Skeletal muscle cell (primary cell): ENCODE measurements at places on chromosomes 13 and 19.

- no peak for DNase-seq
These were observed 260.5 kb downstream of the DCT start for GRCh38 chr13:94218951-94219350.

- DNase-seq: no peak
These were observed 419 bp downstream of the KDM4B start for GRCh38 chr19:4969292-4969771.

DNA sequence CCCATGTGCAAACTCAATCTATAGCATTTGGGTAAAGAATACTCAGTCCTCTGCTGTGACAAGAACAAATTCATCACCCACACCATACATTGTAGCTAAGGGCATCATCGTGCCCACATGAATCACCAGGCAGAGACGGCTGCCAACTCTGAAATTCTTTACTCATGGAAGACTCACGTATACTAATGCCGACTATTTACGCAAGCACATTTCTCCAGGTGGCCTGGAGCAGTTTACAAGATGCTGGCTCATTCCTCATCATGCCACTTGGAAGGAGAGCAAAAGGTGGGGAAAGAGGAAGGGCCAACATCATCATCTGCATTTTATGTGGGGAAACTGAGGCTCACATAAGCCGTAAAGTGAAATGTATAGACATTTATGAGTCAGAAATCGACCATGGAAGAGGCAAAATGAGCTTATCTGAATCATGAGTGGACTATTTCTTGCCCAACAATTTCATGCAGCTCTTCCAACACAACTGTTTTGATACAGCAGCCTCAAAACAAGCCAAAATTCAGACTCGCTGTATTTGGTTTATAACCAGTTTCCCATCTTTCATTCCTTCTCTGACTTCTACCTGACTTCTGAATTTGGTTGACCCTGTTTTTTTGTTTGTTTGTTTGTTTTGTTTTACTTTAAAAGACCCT lies 213.9 kb upstream of the SERP2 start:
- DNase-seq: no peak

- peak; percentile 64 for DNase-seq
These were observed at the start of gene PAN3 for GRCh38 chr13:28138012-28138755. TSS of gene PAN3 (plus strand) at chr13:28138545. CDS start at chr13:28138658, 113 bp downstream.

- no peak for DNase-seq
These were observed 34.7 kb upstream of the DOCK9 start for GRCh38 chr13:99012539-99012938.

DNA sequence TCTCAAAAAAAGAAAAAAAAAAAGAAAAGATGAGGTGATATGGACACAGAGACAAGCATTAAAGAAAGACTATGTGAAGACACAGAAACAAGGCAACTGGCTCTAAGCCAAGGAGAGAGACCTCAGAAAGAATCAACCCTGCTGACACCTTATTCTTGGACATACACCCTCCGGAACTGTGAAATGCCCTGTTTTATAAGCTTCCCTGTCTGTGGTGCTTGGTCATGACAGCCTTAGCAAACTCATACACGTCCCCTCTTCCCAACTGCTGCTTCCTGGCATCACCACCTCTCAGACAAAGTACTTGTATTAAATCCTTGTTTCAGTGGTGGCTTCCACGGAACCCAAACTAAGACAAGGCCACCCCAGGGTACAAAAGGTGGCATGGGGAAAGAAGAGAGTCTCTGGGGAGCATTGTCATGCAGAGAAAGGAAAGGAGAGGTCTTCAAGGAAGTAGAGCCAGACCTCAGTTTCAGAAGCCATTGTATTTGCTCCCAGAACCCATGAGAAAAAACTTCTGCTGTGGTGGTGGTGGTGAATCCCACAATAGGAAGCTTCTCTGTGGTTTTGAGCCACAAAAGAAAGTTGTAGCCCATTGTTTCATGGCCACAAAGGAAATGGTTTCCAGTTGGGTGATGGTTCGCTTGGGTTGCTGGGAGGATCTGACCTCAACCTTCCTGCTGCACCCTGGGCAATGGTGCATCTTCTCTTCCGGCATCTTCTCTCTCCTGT lies 16.3 kb upstream of the TSPAN16 start:
- no peak for DNase-seq

DNA sequence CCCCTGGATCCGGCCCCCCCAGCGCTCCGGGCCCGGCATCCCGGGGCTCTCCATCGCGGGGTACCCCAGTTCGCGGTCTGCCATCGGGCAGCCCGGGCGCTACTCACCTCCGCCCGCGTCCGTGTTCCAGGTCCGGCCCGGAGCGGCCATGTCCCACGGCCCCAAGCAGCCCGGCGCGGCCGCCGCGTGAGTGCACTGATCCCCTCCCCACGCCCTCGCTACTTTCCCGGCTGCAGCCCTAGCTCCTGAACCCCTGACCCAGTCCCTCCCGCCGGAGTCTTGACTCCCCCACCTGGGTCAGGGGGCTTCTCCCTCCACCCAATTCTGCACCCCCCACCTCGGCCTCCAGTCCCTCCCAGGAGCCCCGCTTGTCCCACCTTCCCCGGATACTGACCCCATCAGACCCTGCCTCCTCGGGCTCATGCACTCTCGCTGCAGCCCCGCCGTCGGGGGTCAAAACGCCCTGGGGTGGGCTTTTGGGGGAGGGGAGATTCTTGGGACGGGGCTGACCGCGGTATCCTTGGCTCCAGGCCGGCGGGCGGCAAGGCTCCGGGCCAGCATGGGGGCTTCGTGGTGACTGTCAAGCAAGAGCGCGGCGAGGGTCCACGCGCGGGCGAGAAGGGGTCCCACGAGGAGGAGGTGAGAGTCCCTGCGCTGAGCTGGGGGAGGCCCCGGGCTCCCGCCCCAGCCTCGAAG lies 566 bp downstream of the HMG20B start:
- no peak for DNase-seq

DNA sequence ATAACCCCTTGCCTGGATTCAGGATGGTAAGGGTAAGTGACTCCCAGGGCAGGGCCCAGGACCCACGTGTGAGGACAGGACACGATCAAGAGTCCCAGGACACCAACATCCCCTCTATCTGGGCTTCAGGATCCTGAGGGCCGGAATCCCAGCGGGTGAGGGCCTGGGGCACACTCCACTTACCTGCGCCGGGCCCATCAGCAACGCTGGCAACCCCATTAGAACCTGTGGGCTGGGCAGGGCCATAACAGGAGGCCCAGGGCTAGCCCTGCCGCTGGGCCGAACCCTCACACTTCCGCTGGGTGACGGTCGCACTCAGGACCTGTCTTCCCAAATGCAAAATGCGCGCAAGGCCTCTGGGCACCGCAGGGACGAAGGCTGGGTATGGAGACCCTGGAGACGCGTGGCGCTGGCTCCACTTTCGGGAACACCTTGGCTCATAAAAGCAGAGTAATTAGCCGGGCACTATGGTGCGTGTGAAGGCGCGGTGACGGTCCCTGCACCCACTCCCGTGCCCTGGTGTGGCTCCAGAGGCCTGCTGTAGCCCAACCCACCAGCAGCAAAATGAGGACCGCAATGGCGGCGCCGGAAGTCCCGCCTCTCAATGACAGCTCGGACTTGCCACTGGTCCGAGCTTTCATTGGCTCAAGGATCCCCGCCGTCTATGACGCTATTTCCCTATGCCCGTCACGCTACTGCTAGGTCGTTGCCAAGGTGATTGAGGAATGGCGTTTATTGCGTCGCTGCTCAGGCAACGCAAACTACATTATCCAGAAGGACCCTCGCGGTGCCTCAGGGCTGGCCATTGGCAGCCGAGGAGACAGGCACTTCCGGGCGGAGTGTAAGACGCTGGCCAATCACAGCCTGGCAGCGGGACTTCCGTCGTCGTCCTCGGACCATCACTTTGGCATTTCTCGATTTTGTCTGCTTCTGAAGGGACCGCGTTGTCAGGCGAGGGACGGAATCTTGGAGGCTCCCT lies at the start of gene ZNF132:
Gene ZNF132, minus strand, starts transcription at position 578 of the 979 bp plus-strand sequence. Its CDS starts 332 bp downstream, at position 246.
- DNase-seq: peak; percentile 99

- DNase-seq: no peak
These were observed 146.0 kb downstream of the NDFIP2 start for GRCh38 chr13:79626924-79627323.

- DNase-seq: no peak
These were observed 55.1 kb upstream of the STARD13 start for GRCh38 chr13:33340631-33341030.

GRCh38 chr13:90402102-90402501 lies 945.4 kb upstream of the MIR17HG start:
- DNase-seq: no peak

GRCh38 chr13:100356426-100356825 lies 232.2 kb downstream of the GGACT start:
- DNase-seq: no peak

DNA sequence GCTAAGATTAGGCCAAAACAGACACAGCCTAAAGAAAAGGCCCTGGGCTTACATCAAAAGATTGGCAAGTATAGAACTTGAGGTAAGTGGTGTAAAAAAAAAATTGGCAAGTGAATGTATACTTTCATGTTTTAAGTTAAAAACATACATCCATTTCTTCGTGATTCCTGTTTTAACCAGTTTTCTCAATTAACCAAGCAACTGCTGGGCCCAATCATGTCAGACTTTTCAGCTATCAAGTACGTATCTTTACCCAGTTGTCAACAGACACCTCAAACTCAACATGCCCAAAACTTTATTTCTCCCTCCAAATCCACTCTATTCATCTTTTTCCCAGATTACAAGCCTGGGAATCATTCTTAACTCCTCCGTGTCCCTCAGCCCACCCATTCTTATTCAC lies 1.0 kb downstream of the PCID2 start:
- DNase-seq: no peak

DNA sequence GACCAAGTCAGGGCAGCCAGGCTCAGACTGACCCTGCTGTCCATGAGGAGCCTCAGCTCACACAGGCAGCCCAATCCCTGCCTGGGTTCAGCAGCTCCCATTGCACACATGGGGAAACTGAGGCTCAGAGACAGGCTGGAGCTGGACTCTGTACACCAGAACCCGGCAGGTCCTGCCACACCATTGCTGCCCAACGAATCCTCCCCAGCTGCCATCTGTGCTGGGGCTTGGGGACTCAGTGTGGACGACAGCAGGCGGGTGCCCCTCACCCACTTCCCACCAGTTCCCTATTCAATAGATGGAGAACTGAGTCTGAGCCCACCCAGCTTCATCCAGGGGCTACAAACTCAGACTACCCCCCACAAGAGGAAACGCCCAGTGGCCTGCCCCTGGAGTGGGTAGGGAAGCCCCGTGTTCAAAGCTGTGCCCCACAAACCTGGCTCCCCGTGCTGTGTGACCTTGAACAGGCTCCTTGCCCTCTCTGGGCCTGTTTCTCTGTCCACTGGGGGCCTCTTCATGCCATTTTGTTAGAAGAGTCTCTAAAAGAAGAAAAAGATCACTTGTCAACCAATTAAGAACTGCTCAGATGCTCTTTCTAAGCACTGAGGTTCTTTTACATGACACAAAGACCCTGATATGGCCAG lies 50.8 kb downstream of the AP1M1 start:
- DNase-seq: no peak

- DNase-seq: no peak
These were observed 748.1 kb downstream of the DACH1 start for GRCh38 chr13:71118779-71119364.

GRCh38 chr19:4512070-4512469 lies 6.2 kb downstream of the PLIN4 start:
- no peak for DNase-seq

- no peak for DNase-seq
These were observed 229.2 kb downstream of the TUBA3C start for GRCh38 chr13:18952225-18953016.

GRCh38 chr19:33811246-33811645 lies 14.6 kb downstream of the KCTD15 start:
- no peak for DNase-seq

GRCh38 chr13:74575729-74576125 lies 441.5 kb upstream of the KLF12 start:
- peak; percentile 43 for DNase-seq

DNA sequence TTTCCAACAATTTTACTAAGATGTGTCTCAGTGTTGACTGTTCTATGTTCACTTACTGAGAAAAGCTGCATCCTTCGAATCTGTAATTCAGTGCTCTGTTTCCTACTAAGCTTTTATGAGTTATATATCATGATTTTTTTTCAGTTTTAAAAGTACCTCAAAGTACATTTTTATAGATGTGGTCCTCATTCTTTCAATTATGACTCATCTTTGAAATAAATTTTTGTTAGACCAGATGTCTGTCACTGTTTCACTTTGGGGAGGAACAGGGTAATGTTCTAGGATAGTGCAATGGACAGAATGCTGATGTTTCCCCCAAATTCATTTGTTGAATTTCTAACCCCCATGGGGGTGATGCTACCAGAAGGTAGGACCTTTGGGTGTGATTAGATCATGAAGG lies 74.8 kb downstream of the NALCN start:
- DNase-seq: no peak

DNA sequence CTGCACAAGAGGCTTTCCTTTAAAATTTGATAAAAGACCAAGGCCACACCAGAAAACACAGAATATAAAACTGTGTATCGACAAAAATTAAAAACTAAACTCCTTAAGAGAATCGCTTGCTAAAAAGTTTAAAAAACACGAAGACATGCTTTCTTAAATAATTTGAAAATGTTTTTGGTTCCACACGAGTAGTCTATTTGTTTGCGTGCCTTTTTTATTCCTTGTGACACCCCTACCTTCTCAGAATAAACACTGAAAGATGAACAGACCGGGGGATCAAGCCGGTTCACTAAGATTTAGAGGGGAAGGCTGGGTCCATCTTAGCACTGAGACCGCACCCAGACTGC lies 256.4 kb upstream of the STARD13 start:
- DNase-seq: no peak

GRCh38 chr13:43023289-43023963 lies at the start of gene DNAJC15:
TSS of gene DNAJC15 (plus strand) at chr13:43023586. CDS start at chr13:43023627, 41 bp downstream.
- peak; percentile 63 for DNase-seq

- DNase-seq: no peak
These were observed 8.0 kb upstream of the GARRE1 start for GRCh38 chr19:34246340-34246739.
